ENCODE measurements at places on chromosomes 12 and 14.

DNA sequence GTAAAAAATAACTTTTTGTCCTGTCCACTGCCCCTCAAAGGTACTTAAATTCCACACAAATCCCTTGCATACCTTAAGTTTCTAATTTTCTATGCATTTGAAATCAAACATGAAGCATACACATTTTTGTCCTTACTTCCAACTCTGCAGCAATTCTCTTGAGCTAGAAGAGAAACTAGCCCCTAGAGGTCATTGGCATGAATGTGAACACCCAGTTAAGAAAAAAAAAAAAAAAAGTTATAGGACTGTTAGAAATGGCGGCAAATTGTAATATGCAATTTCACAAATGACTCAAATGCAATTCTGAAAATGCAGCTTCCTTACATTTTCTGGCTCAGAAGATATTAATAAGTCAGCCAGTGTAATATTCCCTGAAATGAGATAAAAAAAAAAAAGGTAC lies 4.6 kb upstream of the ESR2 start:
- DNase-seq = no peak

DNA sequence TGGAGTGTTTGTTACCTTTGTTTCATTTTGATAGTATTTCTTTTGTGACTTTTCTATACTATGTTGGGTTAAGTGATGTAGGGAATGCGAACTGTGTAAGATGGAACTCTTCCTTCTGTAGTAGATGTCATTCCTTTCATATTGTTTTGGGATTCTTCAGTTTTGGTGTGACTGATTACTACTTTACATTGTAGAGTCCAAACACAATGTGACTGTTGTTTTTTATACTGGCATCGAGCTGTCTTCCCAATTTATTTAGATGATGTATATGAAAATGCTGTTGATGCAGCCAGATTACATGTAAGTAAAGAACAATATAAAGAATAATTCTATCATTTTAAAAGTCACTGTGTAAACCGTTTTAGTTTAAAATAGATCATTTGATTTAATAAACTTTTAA lies 34.7 kb downstream of the WASHC4 start:
- no peak for DNase-seq

DNA sequence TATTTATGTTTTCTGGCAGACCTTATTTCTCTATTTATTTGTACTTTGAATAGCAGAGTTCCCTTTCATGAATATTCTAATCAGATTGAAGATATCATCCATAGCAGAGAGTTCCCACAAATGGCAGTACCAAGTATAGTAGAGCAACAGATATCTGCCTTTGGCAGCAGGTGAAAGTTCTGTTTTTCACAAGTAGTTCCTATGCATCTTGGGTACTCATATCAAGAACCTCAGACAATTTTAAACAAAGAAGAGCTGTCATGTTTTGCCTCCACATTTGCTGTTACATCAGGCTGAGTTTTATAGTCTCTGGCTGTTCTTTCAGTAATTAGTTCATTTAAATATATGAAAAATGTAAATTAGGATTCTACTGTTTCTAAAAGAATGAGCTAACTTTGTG lies 252.0 kb downstream of the KCNC2 start:
- DNase-seq = no peak

- DNase-seq = no peak
Observed at GRCh38 chr14:94960285-94961001, 190.5 kb upstream of the GSC start.

DNA sequence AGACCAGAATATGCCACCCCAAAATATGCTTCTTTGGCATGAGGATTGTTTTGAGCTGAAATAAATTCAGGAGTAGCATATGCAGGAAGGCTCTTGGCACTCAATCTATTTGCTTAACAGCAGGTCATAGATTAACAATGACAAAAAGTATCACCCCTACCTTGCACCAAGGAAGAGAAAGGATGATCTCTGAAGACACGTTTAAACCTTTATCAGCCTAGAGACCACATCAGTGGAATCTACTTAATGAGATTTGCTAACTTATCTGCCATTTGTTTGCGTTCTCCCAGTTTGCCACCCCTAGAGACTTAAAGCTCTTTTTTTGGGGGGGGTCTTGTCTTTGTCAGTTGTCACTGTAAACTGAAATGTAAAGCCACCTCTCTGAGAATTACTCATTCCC lies 1278.7 kb upstream of the USP15 start:
- no peak for DNase-seq

DNA sequence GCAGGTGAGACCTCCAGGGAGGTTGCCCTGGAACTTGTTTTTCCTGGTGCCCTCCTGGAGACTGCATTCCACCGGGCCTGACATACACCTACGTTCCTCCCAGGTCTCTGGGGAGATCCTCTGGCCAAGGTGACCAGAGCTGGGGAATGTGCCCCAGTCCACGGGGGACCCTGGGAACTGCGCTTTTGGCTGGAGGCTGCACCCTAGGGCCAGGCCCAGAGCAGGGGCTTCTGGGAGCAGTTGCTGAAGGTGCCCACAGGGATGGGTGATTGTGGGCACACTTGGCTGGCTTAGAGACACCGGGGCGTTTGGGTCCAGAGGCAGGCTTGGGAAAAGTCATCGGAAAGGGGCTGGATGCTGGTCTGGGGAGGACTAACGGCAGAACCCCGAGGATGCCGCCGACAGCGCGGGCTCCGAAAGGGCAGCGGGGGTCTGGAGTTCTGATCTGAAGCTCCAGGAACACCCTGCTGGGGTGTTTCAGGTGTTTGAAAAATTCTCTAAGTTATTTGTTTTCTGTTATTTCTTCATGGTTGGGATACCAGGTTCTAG lies 36.5 kb upstream of the TDRD9 start:
- no peak for DNase-seq

DNA sequence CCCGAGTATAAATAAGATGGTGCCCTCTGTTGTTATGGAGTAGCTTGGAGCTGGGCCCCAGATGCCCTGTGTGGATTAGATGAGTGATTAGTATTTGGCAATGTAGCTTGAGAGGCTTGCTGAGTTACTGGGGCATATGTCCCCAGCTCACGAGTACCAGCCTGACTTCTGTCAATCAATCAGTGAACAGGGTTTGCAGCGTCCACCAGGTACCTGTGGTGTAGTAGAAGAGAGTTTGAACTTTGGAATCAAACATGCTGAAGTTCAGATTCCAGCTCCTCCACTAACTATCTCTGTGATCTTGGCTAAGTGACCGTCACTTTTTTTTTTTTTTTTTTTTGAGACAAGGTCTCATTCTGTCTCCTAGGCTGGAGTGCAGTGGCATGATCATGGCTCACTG lies 11.6 kb upstream of the TCL1B start:
- DNase-seq = no peak

DNA sequence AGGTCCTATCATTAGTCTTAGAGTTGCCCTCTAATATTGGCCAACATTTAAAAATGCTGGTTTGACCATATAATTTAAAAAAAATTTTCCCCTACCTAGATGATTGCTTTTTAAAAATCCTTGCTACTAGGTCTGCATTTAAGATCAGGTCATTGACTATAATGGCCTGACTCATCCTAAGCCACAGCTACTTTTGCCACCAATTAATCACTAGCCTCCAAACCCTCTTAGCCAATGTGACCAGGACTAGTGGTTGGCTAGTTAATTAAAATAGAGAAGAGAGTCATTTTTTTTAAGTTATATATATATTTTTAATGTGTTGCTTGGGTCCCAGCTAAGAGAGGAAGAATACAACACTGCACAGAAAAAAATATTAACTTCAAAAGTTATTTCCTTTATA lies 57.5 kb downstream of the SOS2 start:
- no peak for DNase-seq

DNA sequence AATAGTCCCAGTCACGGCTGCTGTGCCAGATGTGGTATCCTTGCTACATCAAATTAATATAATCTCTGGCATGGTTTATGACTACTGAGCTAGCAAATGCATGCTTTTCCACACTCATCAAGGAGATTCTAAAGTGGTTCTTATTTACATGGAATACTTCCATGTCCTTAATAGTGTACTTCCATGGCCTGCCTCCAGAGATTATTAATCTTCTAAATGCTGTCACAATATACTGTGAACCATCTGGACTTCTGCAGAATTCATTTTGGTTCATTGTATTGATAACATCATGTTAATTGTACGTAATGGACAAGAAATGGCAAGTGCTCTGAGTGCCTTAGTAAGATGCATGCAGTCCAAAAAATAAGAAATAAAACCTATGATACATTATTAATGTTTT lies 230.8 kb downstream of the NUAK1 start:
- no peak for DNase-seq

GRCh38 chr14:83071888-83072501 lies 1538.3 kb upstream of the SEL1L start:
- DNase-seq = no peak

DNA sequence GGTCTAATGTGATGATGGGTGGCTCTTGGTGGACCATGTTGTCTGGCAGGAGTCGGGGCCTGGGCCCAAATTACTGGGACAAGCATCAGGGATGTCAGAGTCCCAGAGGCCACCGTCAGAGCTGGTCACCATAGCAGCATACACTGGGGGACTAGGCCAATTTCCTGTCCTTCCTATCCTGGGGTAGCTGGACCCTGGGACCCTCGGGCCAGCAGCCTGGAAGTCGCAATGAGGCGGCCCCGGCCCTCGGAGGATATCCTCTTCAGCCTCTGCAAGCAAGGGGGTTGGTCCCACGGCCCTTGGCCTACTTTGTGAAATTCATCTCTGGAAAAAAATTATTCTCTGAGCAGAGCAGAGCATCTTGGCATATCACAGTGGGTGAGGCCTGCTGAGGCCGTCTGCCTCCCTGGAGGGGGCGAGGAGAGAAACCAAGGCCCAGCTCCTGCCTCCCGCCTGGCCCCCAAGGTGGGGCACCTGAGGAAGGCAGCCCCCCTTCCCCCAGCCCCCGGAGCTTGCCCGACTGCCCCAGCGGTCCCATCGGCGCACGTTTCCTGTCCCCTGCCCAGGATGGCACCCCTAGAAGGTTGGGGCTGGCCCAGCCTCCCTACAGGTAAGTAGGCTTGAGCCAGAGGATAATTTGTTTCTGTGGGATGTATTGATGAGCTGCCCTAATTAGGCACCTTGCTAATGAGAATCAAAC lies 135.0 kb upstream of the MYL2 start:
- DNase-seq = no peak

DNA sequence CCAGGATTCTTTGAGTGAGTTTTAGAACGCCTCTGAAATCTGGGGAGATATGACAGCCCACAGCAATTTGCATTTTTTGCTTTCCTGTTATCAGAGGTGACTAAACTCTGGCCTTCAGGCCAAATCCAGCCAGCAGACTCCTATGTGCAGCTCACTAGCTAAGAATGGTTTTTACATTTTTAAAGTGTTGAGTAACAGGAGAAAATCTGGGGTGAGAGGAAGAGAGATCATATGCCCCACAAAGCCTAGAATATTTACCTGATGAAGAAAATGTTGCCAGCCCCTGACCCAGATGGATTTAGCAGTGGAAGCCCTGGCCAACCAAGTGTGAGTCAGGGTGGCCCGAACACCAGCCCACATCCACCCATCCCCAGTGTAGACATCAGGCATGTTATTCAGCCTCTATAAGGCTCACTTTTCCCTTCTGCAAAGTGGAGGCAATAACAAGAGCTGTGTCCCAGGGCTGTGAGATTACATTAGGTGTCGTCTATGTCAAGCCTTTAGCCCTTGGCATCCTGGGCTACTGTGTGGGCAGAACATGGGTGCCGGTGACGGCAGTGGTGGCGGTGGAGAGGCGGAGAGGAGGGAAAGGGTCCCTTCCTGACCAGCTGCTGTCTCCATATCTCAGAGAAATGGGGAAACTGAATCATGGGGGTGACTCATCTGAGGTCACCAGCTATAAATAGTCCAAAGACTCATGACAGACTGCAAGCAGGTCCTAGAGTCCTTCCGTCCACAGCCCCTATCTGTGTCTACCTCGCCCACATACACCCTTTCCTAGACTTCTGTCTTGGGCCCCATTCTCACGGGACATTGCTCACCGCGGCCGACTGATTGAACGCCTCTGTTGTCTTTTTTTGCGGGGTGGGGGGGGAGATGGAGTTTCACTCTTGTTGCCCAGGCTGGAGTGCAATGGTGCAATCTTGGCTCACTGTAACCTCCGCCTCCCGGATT lies 32.6 kb upstream of the CD9 start:
- no peak for DNase-seq
